ENCODE measurements at places on chromosomes 5 and 9. TPM values are rescaled to one million over a fixed set of nuclear protein-coding genes. Genes with fewer than 3 reads are reported as not detected.

Gene SARDH
- total RNA-seq, result 2.4 TPM

Gene BHMT2
- total RNA-seq, result 4.4 TPM

Gene BARX1
- not detected for total RNA-seq

Gene SLC6A19
- not detected for total RNA-seq

Gene NUTM2F
- not detected for total RNA-seq
